ENCODE measurements at places on chromosomes 2 and 18. TPM values are rescaled to one million over a fixed set of nuclear protein-coding genes. Genes with fewer than 3 reads are reported as not detected.

GRCh38 chr2:40363631-40364030 is 88.3 kb downstream of the SLC8A1 start:
- DNase-seq, result no peak

- no peak for DNase-seq
These were observed 371.7 kb downstream of the TNS1 start for GRCh38 chr2:217631115-217631514.

GRCh38 chr2:64273524-64274398 is 129.5 kb upstream of the PELI1 start:
- no peak for DNase-seq

GRCh38 chr2:46368401-46368800 is 71.2 kb downstream of the EPAS1 start:
- no peak for DNase-seq

DNA sequence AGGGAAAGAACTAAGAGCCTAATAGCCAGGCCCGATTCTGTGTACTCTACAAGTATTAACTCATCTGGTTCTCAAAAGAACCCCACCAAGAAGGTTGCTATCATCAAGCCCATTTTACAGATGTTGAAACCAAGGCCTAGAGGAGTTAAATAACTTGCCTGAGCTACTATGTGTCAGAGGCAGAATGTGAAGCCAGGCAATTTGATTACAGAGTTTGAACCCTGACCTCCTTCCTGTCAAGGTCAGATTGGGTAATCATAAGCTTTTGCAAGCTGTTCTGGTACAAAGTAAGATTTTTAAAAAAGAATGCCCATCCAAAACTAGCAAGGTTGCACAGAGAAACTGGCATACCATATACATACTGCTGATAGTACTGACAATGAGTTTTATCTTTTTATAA is 227.1 kb downstream of the HAUS1 start:
- DNase-seq, result no peak

GRCh38 chr18:43405097-43405496 is 127.8 kb upstream of the SYT4 start:
- no peak for DNase-seq

Gene NTSR2
- polyA plus RNA-seq, result not detected

Gene LIMS4
- polyA plus RNA-seq, result 1.3 TPM

Gene DNAJC5G
- polyA plus RNA-seq, result 1.7 TPM

Gene KIAA2012
- 0.11 TPM for polyA plus RNA-seq

All from renal cortex interstitium (tissue), 15 donors.